ENCODE measurements at places on chromosomes 4 and X. TPM values are rescaled to one million over a fixed set of nuclear protein-coding genes. Genes with fewer than 3 reads are reported as not detected.

DNA sequence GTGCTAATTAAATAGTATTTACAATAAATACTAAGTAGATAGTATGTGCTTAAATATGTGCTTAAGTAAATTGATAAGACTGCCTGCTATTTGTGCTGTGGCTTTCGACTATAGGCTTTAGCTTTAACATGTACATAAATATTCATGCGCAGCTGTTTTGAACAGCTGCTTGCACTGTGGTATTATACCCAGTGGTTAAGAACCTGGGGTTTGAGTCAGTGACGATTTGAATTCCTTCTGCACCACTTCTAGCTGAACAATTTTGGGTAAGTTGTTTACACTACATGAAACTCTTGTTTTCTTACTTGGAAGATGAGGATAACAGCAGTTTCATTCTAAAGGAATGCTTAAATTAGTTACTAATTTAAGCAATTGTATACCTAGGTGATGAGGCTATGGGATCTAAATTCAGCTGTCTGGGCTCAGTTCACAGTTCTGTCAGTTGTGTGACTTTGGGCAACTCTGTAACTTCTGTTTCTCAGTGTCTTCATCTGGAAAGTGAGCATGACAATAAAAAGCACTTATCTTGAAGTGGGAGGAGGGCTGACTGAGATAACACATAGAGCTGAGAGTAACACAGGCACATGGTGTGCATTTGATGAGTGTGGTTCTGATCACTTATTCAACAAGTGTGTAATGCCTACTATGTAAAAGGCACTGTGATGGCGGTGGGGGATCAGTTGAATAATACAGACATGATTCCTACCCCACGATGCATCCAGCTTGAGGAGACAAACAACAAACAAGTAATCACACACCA lies 37.0 kb downstream of the HPGDS start:
- DNase-seq: no peak

The ABCB7 gene
- total RNA-seq: 44.0 TPM

DNA sequence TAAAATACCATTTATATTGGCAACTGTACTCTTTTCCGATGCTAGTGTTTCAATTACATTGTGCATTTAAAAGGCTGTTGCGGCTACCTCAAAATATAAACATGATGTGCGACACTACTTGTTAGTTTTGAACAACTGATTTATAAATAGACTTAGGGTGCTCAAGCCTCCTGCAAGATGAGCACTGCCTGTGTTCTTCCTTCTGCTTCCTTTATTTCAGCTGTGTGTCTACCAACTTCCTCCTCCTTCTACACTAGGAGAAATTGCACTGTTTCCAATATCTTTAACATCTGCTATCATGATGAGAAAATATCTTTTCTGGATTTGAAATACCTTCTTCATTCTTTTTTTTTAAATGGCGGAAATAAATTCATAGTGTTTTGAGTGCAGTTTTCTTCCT lies 24.0 kb downstream of the TET2 start:
- DNase-seq: no peak

The BTK gene
- total RNA-seq: 1.9 TPM
